A172 (cell line): ENCODE measurements at places on chromosomes 6 and 20.

- peak; percentile 48 for DNase-seq
Measured at GRCh38 chr6:151847064-151847463, 39.6 kb downstream of the ESR1 start.

DNA sequence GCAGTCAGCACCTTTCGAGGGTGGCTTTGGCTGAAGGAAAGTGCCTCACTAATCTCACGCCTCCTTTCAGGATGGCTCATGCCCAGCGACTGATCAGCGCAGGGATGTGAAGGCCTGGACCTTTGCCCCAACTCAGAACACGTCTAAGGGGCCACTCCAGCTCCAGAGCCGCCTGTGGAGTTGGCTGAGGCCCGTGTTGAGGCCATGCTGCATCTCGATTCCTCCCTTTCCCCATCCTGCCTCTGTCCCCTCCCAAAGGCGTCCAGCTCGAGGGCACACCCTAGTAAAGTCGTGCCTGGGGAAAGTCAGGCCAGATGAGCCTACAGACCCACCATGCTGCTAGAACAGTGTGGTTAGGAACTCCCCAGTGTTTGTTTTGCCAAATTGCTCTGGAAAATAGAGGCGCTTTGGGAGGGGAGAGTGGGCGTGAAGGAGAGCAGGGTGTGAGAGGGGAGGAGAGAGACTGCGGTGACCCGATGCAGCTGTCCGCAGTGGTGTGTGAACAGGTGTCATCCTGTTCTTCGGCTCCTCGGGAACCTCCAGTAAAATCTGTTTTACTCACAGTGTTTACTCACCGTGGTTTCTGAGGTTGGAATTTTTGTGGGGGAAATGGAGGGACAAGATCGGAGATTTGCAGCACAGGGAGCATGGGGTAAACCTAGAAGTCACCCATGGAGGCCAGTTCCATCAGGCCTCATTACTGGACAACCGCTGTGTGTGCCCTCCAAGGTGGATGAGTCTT, 85.0 kb upstream of the PMEPA1 start:
- DNase-seq: peak; percentile 92

GRCh38 chr20:18853946-18854646, 40.5 kb downstream of the SCP2D1 start:
- no peak for DNase-seq

DNA sequence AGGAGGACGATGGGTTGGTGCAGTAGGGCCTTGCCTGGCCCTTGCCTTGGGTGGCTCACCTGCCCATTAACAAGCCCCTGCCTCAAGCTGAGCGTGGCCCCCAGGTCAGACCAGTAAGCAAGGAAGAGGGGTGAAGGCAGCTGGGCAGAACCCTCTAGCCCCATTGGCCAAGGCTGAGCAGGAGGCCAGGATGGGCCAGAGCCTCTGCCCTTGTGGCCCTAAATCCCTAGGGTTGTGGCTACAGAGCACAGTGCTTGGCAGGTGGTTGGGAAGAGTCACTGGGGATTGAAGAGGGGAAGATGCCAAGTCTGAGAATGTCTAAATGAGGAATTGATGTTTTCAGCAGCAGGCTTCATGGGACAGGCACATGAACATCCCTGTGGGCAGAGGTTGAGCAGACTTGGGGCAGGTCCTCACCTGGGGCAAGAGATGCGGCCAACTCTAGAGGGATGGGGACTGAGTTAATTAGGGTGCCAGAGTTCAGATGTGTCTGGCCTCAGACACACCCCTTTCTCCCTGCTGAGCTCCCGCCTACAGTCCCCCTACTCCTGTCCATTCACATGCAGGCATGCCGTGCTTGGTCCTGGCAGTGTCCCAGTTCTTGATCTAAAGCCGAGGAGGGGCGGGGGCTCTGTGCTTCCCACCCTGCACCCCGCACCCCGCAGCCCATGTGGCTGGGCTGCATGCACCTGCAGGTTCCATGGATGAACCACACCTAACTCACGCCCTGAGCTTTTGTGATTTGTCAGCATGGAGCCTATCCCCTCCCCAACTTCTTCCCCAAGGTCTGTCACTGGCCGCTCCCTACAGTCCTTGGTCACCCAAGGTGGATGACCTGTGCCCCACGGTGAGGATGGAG, 9.8 kb downstream of the GTSF1L start:
- no peak for DNase-seq

GRCh38 chr6:120056085-120056484, 706.5 kb upstream of the MAN1A1 start:
- DNase-seq: no peak

DNA sequence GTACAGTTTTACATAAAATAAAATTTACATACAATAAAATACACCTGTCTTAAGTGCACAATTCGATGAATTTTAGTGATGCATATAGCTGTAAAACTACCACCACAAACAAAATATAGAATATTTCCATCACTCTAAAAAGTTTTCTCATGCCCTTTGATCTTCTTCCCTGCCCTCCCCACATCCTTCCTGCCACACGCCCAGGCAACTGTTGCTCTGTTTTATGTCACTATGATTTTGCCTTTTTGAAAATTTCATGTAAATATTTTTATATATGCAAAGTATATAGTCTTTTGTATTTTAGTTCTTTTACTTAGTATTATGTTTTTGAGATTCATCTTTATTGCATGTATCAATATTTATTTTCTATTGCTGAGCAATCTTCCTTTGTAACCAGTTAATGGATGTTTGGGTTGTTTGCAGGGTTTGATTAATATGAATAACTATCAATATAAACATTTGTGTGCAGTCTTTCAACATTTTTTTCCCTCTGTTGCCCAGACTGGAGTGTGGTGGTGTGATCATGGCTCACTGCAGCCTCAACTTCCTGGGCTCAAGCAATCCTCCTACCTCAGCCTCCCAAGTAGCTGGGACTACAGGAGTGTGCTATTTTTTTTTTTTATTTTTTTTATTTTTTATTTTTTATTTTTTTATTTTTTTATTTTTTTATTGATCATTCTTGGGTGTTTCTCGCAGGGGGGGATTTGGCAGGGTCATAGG, 23.8 kb upstream of the SAMHD1 start:
- DNase-seq: no peak

DNA sequence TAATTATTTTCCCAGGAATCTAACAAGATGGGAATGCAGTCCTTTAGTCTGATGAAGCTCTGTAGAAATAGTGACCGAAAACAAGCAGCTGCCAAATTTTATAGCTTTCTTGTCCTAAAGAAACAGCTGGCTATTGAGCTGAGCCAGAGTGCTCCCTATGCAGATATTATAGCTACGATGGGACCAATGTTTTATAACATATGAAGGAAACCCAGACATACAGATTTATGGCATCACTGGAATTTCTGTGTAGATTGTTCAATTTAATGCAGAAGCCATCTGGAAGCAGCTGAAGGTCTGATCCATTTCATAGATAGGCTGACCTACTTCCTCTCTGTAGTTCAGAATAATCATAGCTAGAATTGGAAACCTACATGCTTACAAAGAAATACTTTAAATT, 11.8 kb upstream of the SNPH start:
- no peak for DNase-seq

DNA sequence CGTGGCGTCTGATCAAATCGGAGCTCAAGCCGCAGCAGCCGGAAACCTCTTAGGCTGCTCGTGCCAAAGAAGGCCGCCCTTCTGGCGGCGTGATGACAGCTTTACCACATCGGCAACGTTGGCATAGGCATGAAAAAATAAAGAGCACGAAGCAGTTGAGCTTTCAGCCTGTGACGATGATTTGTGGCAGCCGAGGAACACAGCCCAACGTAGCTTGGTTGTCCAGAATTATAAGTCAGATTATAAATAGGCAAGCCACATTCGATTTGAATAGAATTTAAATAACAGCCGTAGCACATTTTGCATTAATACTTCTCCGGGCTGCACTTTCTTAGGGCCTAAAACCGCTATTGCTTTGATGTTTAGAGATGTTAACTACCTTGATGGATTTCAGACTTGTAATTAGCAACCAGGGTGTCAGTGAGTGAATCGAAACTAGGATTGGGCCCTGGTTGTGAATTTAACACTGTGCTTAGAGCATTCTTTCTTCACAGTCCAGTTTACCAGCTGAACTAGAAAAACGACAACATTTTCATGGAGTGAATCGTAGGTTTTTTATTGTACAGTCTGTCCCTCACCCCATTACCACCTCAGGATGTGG, 864 bp upstream of the BCLAF1 start:
- peak; percentile 61 for DNase-seq

DNA sequence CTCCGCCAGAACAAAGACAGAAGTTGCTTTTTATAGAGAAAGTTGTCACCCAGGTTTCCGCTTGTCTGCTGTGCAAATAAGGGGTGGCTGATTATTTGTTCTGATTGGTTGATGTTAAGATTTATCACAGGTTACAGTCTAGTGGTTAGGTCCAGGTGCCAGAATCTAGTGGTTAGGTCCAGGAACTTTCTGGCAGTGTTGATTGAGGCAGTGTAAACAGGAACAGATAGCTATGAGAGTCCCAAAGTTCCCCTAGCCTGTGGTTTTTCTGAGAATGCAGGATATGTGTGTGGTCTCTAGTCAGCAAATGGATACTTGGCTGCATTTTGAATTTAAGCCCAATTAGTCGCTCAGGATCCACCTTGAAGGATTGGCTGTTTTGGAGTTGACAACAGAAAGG, 148.0 kb downstream of the TMEM200A start:
- DNase-seq: peak; percentile 97

DNA sequence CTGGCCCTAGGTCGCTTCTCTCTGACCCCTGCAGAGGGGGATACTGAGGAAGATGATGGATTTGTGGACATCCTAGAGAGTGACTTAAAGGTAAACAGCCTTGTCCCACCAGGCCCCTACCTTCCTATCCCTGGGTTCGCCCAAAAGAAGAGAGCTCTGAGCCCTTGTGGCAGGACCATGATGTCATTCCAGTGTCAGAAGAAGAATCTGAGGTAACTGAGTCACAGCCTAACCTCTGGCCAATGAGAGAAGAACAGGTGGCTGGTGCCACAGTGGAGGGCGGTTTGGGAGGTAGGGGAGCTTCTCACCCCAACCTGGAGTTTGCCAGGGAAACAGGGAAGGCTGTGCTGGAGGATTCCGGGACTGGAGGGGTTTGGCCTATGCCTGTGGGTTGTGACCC, 5.2 kb downstream of the CDC25B start:
- DNase-seq: no peak

GRCh38 chr6:111416529-111416928, 66.5 kb downstream of the REV3L start:
- DNase-seq: no peak

DNA sequence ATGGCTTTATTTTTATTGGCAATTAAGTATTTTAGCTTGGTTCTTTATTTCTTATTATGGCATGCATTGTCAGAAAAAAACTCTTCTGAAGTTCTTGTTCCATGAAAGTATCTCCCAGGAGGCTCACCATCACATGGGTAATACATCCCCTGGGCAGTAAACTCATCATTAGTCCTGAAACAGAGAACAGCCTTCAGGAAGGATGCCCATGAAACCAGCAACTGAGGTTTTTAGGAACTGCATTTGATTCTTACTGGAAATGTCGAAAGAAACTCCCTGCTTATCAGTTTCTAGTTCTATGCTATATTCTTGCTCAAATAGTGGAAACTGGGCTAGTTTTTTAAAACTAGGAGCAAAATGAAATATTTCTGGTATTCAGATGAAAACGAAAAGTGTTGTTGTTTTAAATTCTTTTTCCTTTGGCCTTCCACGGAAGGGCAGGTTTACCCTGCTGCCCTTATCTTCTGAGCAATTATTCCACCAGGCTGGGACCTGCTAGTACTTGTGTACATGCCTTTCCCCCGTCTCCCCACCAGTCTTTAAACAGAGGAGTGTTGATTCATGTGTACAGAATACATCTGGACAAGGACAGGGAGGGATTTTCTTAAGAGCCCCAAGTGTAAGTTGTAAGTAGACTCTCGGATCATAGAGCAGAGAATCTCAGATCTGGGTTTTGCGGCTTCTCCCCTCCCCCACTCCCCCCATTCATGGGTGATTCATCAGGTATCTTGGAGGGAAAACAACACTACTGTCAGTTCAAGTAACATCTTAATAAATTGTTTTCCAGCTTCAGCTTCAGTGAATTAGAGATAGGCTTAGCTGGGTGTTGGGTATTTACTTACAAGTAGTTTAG, 81.5 kb downstream of the RTN4IP1 start:
- peak; percentile 81 for DNase-seq

- DNase-seq: no peak
Measured at GRCh38 chr6:10404799-10405512, 9.9 kb downstream of the TFAP2A start.
